ENCODE measurements at places on chromosomes 11 and 22. TPM values are rescaled to one million over a fixed set of nuclear protein-coding genes. Genes with fewer than 3 reads are reported as not detected.

Gene TSPAN18
- total RNA-seq = 0.04 TPM

Gene GCAT
- 17.5 TPM for total RNA-seq

Gene MTA2
- 172 TPM for total RNA-seq

Gene APOL3
- total RNA-seq = 0.85 TPM

Gene KDM4E
- not detected for total RNA-seq
